ENCODE measurements at places on chromosomes 16 and 17.

GRCh38 chr16:51393381-51394005 is 242.4 kb upstream of the SALL1 start:
- DNase-seq = no peak

GRCh38 chr17:30134551-30134950 is 17.9 kb downstream of the NSRP1 start:
- DNase-seq = no peak

GRCh38 chr16:61413021-61413420 is 623.2 kb downstream of the CDH8 start:
- DNase-seq = no peak

DNA sequence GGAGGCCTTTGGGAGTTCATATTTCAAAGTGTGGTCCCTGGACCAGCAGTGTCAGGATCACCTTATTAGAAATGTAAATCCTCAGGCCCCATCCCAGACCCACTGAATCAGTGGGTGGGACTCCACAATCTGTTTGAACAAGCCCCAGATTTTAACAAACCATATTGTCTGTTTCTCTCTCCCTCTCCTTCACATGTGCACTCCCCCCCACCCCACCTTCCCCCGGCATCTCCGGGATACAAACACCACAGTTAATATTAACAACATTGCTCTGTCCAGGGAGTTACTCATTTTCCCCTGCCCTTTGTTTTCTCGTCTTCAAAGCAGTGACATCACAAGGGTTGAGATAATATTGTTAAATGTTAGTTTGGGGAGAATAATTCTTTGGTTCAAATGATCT is 127.3 kb downstream of the KATNIP start:
- no peak for DNase-seq

DNA sequence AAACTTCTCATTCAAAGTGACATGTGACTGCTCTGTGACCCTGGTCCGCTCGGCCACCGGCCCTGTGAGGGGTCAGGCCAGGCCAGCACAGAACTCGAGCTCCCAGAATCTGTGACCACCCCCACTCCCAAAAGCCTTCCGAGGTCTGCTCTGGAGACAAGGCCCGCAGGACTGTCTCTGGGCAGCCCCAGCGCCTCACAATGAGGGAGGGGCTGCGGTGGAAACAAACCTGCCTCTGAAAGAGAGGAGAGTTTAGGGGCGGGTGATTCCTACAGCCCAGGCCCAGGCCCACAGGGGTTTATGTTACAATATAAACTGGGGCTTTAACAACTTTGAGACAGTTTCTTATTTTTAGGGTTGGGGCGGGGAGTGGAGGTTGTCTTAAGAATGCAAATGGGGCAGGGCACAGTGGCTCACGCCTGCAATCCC is 19.9 kb downstream of the IGFBP4 start:
- DNase-seq = no peak

GRCh38 chr16:117379-118365 is 20.8 kb downstream of the NPRL3 start:
- peak; percentile 47 for DNase-seq

DNA sequence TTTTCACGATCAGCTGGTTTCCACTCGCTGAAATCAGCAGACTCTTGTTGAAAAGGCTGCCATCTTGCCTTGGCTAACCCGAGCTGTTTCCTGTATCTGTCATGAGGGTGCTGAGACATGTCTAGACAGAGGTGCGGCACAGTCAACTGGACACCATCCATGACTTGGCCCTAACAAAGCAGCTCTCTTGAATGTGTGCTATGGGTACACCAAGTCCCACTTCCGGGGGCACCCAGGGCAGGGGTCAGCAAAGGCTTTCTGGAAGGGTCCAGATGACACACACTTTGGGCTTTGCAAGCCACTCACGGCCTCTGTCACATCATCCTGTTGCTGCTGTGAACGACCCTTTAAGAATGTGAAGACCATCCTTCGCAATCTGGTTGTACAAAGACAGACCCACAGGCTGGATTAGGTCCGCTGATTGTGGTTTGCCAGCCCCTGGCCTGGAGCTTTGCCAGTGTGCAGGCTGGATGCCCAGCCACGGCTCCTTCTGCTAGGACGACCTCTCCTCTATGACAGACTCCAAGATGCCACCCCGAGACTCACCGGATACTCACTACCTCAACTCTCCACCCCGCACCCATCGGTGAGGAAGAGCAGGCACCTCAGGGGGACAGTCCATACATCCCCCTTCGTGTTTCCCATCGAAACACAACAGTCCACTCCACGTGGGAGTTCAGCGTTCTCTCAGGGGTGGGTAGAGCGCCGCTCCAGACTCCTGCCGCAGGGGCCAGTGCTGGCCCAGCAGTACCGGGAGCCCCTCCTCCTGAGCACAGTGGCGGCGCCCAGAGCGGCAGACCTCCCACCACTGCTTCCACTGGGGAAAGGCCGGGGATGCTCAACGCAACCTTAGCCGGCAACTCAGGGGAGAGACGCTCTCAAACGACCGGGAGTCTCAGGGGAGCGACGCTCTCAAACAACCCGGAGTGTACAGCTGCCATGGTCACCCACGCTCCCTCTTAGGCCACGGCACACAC is 123.5 kb downstream of the ANKRD11 start:
- DNase-seq = no peak
